ENCODE measurements at places on chromosomes 6 and 20. TPM values are rescaled to one million over a fixed set of nuclear protein-coding genes. Genes with fewer than 3 reads are reported as not detected.

The CST7 gene
- 0.41 TPM for total RNA-seq

The CHRNA4 gene
- 27.3 TPM for total RNA-seq

The OTOR gene
- total RNA-seq = not detected

The CARMIL1 gene
- 38.6 TPM for total RNA-seq
